T-cell (primary cell): ENCODE measurements at places on chromosomes 12 and 14.
A peak's percentile ranks its signal among the peaks of the same experiment; 100 is the strongest.

GRCh38 chr14:101132051-101132571, 228.6 kb upstream of the RTL1 start:
- no peak for DNase-seq

GRCh38 chr12:49108958-49109404, 1.7 kb downstream of the LMBR1L start:
- DNase-seq, result no peak

GRCh38 chr12:116804051-116804450, 65.9 kb downstream of the RNFT2 start:
- DNase-seq, result no peak

DNA sequence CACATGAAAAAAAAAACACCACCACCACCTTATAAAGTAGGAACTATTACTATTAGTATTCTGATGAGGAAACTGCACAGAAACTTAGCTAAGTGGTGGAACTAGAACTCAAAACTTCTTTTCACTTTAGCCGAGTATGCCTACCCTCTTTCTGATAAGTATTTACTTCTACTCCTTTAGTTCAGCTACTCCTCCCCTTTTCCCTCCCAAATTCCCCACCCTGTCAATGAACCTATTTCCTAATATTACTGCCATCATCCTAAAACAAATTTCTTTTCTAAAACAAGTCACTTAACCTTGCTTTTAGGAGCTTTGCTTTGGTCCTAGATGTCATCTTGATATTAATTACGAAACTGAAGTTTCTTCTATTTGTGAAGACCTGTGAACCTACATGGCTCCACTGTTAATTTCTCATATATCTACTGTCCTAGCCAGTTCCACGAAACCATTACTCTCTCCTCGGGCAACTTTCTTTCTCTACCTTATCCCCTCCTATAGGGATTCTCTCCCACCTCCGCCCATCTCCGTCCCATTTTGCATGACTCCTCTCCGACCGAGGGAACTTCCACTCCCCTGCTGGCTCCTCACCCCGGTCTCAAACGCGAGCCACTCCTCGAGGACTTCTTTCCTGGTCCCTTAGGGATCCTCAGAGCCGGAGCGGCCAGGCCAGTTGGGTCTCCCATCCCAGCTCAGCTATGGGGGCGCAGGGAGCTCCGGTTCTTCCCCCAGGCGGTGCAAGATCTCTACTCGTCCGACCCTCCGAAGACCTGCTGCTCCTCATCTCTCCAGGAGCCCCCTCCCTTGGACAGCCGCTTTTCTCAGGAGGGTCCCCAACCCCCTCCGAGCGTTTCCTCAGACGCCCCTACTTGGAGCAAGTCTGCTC, 1.1 kb downstream of the NUMB start:
- peak; percentile 1 for DNase-seq
